ENCODE measurements at places on chromosomes 5 and 9.
A peak's percentile ranks its signal among the peaks of the same experiment; 100 is the strongest.

DNA sequence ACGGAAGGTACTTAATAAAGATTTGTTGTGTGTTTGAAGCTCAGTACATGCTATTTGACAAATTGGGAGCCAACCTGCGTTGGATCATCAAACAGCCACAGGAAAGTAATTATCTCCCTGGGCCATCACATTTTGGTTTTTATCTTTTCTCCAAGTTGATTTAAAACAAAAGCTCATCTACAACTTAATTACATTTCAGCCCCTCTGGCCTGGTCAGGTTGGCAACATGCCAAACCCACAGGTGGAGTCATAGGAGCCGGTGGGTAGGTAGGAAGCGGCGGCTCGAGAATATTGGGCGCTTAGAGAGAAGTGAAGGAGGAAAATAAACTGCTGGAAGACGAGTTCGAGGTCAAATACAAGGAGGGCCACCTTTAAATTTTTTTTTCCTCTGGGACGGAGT, 64.9 kb upstream of the FANCC start:
- DNase-seq = no peak

- DNase-seq = no peak
Measured at GRCh38 chr5:175377816-175378215, 66.2 kb downstream of the DRD1 start.

- no peak for DNase-seq
Measured at GRCh38 chr5:153352685-153353219, 137.7 kb upstream of the GRIA1 start.

GRCh38 chr5:31119938-31120641, 73.4 kb upstream of the CDH6 start:
- peak; percentile 86 for DNase-seq

DNA sequence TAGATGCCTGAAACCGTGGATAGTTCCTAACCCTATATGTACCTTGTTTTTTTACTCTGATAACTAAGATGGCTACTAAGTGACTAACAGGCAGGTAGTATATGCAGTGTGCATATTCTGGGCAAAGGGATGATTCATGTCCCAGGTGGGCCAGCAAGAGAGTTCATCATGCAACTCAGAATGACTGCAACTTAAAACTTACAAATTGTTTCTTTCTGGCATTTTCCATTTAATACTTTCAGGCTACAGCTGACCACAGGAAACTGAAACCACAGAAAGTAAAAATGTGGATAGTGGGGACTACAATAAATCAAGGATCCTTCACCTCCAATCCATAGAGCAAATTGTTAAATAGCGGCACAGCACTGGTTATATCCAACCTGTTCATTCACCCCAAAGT, 30.7 kb upstream of the VCAN start:
- DNase-seq = no peak

- DNase-seq = no peak
Measured at GRCh38 chr5:16656561-16657191, 39.9 kb upstream of the RETREG1 start.

GRCh38 chr5:42586625-42587024, 163.4 kb downstream of the GHR start:
- no peak for DNase-seq

GRCh38 chr5:134106991-134107701, 7.3 kb upstream of the TCF7 start:
- DNase-seq = no peak

DNA sequence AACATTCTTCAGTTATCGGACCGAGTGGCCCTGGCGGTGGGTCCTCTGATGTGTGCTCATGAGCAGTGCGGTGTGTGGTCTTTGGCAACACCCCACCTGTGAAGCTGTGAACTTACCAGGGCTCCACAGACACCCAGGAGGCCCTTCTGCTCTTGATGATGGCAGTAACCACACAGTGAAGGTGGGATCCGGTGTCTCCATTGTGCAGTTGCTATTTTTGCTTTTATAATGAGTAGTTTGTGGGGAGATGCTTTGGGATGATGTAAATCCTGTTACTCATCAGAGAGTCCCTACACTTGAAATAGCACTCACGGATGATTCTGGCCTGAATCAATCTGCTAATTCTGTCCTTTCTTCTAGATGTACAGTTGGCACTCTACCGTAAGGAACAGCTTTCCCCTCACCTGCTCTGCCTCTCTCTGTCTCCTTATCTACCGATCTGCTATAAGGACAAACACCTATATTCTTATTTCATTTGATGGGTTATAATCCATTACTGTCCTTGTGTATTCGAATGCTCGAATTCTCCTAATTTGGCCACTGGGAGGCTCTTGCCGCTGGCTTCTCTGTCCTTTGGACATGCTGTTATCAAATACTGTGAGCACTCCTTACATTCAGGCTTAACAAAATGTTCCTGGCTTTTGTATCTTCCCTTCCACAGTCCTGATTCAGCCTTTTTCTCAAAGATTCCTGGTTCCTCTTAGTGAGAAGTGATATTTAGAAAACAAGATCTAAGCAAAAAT, 20.2 kb downstream of the ATPSCKMT start:
- DNase-seq = no peak

- DNase-seq = no peak
Measured at GRCh38 chr9:110399983-110400382, 62.3 kb upstream of the TXNDC8 start.

GRCh38 chr5:143714629-143715028, 97.3 kb upstream of the HMHB1 start:
- DNase-seq = no peak

DNA sequence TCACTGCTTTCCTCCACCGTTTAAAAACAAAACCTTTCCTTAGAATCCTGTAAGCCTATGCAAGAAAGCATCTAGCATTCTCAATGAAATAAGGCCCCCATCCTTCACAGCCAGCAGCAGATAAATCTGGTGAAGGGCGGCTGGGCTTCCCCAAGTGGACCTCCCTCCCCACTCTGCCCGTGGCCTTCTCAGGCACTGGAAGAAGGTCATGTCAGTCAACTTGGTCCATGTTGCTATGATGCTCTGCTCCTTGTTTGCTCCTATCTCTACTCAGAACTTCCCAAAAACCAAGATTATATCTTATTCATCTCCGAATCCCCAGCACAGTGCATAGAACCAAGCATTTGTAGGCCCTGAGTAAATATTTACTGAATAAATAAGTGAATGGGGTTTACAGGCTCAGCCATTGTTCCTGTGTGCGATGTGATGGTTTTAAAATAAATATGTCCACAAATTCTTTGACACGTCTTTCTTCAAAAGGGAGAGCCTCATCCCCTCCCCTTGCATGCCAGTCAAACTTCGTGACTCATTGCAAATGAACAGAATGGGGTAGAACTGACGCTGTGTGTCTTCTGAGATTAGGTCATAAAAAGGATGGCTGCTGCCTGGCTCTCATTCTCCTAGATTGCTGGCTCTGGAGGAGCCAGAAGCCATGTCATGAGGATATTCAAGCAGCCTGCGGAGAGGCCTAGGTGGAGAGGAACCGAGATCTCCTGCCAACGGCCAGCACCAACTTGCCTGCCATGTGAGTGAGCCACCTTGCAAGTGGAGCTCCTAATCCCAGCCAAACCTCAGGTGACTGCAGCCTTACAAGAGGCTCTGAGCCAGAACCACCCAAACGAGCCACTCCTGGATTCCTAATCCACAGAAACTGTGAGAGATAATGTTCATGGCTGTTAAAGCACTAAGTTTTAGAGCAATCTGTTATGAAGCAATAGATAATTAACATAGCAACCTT, 70.5 kb downstream of the MED27 start:
- no peak for DNase-seq

- no peak for DNase-seq
Measured at GRCh38 chr5:37662789-37663485, 176.9 kb downstream of the GDNF start.

- no peak for DNase-seq
Measured at GRCh38 chr5:60101573-60101972, 208.0 kb upstream of the PDE4D start.

DNA sequence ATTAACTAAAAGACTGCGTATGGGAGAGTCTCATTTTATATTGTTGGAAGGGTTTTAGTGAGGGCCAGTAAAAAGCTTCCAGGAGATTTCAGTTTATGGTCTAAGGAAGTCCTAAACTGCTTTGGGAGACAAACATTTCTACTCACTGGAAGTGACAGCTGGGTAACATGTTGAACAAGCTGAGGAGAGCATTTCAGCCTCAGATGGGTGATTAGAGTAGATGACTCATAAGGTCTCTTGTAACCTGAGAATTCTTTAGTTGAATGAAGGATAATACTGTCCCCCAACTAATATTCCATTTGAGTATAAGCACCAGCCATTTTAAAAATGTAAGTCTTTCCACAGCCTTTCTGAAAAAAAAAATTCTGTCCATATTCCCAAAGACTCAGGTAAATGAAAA, 218.0 kb upstream of the C9orf72 start:
- DNase-seq = peak; percentile 34

DNA sequence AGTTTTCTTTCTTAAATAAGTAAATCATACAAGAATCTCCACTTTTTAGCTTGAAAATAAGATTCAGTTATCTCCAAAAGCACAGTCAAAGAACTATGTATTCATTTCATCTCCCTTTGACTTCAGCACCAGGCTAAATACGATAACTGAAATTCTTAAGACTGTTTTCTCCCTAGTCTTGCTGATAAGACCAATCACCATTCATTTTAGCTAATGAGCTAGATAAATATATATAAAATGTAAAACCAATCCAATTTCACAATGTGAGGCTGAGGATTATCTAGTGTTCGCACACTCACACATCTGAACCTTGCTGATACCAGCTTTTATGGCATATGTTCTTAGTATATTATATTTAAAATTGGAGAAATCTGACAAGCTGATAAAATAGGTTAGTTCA, 17.3 kb upstream of the ZNF622 start:
- no peak for DNase-seq

- DNase-seq = no peak
Measured at GRCh38 chr5:68268101-68268851, 52.7 kb downstream of the PIK3R1 start.

DNA sequence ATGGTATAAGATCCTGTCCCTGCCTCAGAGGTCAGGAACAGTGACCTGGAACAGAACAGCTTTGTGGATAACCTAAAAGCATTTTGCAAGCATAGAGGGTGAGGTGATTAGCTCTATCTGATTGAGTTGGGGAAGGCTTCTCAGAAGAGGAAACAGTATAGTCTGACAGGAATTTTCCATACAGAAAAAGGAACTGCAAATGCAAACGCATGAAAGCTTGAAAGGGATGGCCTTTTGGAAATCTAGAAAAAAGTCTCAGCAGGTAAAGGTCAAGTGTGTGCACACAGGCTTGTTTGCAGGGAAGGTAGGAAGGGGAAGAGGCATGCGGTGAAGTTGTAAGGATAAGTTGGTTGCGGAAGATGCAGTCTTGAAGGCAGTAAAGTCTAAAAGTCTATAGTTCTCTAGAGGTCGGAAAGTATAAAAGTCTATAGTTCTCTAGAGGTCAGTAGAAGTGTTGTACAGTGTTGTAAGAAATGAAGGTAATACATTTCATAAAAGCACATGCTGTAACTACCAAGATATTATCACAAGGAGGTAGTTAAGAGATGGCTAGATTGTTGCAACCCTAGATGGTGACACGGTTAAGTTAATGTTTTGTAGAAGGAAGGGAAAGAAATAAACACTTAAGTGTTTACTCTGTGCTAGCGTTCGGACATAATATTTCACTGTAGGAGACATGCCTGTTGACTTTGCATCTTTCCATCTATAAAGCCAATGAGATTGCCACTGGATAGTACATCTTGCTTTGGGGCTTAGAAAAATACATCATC, 16.7 kb upstream of the HSPB3 start:
- DNase-seq = no peak

DNA sequence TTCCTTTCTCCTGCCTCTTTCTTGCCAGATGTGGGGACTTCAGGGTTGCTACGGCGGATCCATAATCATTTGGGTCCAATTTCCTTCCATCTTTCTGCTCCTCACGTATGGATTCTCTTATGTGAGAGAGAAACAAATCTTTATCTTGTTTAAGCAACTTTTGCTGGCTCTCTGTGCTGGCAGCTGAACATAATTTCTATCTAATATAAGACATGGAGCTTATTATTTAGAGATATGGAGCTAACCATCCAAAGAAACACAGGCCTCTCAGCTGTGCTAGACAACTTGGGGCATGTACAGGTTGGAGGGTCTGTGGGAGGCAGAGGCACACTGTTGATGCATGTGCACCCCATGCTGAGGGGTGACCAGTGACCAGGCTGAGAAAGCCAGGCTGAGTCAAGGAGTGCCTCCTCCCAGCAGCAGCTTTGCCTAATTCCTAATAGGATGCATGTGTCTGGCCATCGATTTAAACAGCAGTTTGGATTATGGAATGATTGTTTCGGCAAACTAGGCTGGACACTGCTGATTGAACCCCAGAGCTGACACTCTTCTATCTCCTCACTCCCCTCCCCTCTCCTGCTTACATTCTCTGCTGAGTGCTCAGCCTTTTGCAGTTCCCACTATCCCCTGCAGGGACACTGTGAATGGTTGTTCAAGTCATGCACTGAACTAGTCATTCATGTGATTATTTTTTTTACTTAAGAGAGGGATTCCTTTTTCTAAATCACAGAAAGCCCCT, 195.8 kb downstream of the ERCC6L2 start:
- DNase-seq = no peak

DNA sequence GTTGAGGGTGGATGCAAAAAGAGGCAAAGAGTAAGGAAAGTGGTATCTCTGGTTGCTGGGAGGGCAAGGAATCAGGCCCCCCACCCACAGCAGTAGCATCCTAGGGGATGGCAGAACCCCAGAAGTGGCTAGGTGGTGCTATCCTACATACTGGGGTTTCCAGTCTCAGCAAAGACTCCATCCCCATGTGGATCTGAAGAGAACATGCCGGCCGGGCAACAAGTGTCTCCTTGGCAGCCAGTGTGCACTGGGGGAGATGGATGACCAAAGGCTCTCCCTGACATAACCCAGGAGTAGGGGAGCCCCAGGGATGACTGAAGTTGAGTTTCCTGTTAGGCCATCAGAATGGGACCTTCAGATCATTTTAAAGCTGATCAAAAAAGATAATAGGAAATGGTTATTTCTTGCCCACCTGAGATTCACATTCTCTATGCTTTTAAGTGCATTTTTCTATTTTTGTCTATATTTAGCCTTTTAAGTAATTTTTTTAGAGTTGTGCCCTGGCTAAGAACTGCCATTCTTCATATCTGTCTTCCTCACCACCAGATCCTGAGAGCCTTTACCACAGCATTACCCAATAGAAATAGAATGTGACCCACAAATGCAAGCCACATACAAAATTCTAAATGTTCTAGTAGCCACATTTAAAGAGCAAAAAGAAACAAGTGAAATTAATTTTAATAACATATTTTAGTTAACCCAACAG, 78.7 kb upstream of the SMIM23 start:
- no peak for DNase-seq

GRCh38 chr9:6098431-6098830, 83.0 kb upstream of the RANBP6 start:
- no peak for DNase-seq

- no peak for DNase-seq
Measured at GRCh38 chr5:143074414-143074996, 304.3 kb downstream of the ARHGAP26 start.

- DNase-seq = no peak
Measured at GRCh38 chr9:82499337-82499736, 510.8 kb downstream of the SPATA31D1 start.

DNA sequence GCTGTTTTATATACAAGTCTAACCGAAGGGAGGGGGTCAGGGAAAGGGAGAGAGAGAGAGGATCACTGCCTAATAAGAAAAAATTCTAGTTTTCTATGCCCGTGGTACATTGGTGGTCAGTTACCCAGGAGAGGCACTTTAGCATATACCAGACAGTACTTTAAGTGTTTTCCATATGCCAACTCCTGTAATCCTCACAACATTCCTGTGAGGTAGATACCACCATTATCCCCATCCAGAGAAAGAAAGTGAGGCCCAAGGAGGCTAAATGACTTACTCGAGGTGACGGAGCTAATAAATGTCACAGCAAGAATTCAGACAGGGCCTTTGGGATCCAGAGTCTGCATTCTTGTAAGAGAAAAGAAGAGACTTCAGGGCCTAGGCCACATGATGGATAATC, 161.8 kb downstream of the NTRK2 start:
- no peak for DNase-seq

Measured in kidney epithelial cell (primary cell).